ENCODE measurements at places on chromosomes 1 and 21.

DNA sequence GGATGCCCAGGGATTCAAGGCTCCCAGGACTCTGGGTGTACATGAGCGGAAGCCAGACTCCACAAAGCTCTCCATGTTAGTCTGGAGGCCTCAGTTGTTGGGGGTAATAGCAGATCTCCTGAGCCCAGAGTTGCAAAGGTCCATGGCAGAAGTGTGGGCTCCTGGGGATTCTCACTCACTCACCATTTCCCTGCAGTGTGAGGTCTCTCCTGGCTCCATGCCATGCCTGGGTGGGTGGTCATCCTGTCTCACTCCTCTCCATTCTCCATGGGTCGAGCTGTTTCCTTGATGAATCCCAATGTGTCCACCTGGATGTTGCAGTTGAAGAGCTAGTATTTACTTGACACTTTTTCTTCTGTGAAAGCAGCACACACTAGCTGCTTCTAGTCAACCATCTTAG is 156.8 kb upstream of the LRRC7 start:
- DNase-seq: no peak

DNA sequence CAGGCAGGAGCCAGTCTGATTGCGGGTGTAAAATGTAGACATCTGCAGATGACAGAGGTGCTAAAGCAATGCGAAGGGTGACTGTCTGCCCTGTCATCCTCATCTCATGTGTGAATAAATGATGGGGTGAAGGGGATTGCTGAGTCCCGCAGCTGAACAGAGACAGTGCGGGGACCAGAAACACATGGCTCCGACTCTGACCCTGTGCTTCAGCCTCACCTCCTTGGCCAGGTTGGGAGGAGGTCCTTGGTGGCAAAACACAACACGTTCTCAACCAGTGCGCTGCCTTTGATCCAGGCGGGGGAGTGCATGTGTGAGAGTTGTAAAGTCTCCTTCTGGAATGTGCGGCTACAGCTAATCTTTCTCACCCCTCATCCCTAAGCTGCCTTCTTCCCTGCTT is 32.0 kb upstream of the TTC22 start:
- DNase-seq: no peak

- DNase-seq: no peak
These were observed 98.7 kb upstream of the RGS1 start for GRCh38 chr1:192476802-192477298.

DNA sequence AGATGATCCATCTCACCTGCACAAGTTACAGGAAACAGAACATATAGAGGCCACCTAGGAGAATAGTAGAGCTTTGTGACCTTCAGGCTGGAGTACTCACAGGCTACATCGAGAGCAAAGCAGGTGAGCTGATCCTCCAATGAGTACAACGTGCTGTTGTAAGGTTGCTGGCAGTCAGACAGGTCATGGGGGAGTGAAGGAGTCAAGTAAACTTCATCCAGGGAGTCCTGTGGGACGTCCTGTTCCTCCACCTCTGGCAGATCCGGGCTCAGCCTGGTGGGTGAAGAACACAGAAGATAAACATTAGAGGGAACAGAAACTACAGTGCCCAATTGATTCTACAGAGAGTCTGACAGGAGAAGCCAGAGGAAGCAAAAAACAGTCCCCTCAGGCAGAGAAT is 62.5 kb downstream of the PRKAB2 start:
- DNase-seq: no peak

DNA sequence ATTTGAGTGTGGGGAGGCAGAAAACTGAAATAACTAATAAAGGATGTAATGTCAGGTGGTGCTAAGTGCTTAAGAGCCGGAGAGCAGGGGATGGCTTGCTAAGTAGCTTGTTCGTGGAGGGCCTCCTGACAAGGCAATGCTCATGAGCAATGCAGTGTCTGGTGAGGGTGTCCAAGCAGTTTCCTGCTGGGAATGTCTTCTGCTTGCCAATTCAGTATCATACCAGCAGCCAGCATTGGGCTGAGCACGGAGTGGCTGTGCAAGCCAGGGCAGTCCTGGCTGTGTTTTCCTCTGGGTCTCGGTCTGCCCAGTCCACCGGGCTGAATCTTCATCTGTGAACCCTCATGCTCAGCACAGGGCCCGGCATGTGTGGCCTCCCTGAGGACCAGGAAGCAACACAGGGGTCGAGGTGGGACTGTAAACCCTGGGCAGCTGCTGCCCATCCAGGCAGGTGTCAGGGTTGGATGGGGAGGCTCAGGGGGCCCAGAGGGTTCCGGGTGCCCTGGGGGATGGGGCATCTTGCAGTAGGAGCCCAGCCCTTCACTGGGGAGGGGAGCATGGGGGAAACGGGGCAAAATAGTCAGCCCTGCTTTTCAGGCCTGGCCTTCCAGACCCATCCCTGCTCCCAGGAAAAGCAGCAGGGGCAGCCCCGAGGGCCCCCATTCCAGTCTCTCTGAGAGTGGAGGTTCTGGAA is 27.5 kb downstream of the EDN2 start:
- no peak for DNase-seq

DNA sequence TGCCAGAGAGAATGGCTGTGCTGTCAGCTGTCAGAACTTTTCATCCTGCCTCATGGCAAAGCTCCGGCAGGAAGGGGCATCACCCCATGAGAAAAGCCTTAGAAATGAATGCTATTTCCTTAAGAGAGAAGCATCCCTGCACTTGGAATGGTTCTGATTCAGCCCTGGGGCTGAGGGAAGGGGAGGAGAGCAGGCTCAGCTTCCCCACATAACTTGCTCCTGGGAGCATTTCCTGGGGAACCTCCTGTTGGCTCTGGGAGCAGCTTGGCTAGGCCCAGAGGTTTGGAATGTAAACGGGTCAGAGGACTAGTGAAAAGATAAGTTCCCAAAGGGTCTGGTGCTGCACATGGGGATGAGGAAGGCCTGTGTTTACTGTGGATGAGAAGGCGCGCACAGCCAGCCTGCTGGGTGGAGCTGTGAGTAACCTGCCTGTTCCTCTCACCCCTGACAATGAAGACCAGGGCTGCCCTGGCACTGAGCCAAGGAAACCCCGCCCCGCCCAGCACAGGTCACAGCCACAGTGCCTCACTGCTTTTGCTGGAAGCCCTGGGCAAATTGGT is 5.0 kb downstream of the PRELP start:
- DNase-seq: no peak

GRCh38 chr1:169105434-169106094 is 926 bp upstream of the ATP1B1 start:
- DNase-seq: no peak

DNA sequence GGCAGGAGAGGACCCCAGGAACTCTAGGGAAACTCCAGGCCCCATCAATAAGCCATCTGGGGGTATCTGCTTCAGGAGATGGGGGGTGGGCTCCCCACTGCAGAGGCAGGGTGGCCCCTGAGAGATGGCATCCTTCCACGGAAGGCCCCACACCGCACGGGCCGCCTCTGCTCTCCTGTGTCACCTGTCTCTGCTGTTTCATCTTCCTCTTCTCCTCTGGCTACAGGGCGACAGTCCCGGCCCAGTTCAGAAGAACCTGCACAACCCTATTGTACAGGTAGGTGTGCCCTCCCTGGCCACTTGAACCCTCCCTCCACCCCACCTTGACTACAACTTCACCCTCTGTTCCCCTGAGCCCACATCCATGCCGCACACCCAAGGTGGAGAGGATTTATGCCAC is 90.2 kb upstream of the TMEM51 start:
- DNase-seq: no peak

DNA sequence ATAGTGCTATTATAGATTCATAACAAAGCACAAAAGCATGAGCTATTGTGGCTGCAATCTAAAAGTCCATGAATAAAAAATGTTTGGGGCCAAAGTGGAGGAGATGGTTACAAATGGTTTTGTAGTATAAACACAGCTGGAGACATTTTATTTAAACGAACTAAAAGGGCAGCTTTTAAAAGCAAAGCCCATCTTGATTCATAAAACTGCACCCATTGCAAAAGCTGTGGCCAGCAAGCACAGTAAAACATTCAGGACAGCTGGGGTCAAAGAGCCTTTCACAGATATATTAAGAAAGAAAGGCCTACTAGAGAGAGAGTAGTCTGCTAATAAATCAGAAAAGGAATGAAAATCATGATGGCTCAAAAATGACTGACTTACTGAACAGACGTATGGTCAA is 520.8 kb downstream of the NUF2 start:
- no peak for DNase-seq

DNA sequence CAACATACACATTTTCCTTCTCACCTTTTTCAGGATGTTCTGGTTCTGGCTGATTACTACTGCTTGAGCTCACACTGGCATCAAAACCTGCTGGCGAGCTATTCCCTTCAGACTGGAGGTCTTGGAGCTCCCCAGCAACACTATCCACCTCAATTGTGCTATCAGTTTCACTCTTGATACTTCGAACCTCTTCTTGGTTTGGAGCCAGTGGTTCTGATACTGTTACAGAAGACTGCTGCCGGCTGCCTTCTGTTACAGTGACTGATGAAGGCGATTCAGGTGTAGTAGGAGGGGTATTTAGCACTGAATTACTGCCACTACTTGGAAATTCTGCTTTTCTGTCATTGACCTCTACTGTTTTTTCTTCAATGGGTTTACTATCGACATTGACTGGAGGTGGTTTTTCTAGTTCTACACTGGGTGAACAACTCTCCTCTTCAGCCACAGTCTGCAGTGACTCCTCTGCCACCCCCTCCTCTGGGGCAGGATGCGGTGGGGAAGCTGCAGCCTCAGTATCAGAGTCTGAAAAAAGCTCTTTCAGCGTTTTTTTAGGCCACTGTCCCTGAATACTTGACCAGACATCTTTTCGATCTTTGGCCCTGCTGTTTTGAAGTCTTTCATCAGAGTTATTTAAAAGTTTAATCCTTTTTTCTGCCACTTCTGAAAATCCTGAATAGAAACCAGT is 20.7 kb upstream of the RBM34 start:
- no peak for DNase-seq

GRCh38 chr1:94103608-94104007 is 17.3 kb downstream of the ABCA4 start:
- DNase-seq: no peak

GRCh38 chr1:24526940-24527542 is 24.4 kb downstream of the RCAN3 start:
- no peak for DNase-seq

DNA sequence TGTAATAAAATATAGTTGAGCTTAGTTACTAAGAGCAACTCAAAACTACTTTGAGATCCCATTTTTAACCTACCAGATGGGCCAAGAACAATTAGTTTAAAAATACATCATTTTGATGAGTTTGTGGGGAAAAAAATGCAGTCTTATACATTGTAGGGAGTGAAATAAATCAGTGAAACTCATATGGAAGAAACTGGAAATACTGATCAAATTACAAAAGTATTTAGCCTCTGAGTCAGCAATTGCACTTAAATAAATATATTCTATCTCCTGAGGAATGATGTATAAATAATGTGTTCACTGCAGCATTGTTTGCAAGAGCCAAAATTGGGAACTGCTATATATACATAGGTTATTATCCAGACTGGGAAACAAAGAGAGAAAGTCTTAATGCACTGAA is 4.6 kb upstream of the SMCP start:
- DNase-seq: no peak

- no peak for DNase-seq
These were observed 9.7 kb downstream of the SMYD3 start for GRCh38 chr1:246497331-246497915.

DNA sequence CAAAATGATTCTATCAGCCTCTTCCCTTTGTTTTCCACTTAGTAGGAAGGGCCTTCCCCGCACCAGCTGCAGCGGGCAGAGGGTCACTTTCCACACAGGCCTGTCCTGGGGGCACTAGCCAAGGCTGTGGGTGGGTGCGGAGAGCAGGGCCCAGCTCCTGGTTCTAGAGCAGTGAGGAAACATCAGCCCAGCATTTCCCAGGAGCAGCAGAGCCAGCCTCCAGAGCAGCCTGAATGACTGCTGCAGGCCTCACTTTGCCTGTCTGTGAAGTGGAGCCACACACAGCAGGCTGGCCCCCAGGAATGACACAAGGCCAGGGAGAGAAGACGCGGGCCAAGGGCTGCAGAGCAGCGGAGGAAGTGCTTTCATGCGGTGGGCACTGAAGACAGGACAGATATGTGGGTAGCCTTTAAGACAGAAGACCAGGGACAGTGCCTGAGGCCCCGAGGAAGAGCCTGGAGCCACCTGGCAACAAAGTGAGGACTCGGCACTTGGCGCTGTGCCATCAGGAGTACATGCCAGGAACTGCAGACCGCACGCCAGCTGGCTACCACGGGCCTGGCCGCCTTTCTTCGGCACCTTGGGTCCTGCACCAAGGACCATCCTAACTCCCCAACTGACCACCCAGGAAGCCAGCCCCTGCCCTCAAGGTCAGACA is 42.0 kb downstream of the ACOT7 start:
- no peak for DNase-seq

Data from non-pigmented ciliary epithelial cell (primary cell).